ENCODE measurements at places on chromosomes 7 and 10.

DNA sequence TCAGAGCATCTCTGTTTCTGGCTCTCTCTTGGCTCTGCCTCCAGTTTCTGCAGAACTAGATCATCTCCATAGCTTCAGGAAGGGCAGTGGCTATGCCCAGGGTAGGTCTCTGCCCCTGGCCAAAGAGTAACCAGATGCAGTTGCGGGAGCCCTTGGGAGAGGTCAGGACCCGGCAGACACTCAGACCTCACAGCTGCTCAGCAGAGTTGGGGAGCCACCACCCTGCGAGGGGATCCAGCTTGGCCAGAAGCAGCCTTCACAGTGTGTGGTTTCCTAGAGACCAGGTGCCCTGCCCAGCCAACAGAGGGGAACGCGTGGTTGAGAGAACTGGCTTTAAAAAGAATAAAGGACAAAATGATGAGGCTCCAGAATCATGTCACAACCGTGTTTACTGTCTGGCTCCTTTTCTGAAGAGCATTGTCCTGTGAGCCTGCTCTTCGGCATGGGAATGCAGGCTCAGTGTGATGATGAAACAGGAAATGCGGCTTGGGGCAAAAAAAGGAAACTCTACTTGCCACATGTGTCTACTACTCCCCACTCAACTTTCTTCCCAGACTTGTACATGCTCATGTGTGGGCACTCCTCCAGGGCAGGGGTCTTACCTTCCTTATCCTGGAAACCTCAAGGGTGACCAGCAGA is 243.1 kb downstream of the INHBA start:
- DNase-seq: no peak

GRCh38 chr10:30365278-30365677 is 16.2 kb upstream of the MTPAP start:
- no peak for DNase-seq

- no peak for DNase-seq
These were observed 304.9 kb downstream of the IPMK start for GRCh38 chr10:57962839-57963238.

- DNase-seq: peak; percentile 84
These were observed 181.9 kb downstream of the TMEM26 start for GRCh38 chr10:61271127-61271780.

- DNase-seq: no peak
These were observed 45.2 kb downstream of the PARP12 start for GRCh38 chr7:140017543-140017942.

DNA sequence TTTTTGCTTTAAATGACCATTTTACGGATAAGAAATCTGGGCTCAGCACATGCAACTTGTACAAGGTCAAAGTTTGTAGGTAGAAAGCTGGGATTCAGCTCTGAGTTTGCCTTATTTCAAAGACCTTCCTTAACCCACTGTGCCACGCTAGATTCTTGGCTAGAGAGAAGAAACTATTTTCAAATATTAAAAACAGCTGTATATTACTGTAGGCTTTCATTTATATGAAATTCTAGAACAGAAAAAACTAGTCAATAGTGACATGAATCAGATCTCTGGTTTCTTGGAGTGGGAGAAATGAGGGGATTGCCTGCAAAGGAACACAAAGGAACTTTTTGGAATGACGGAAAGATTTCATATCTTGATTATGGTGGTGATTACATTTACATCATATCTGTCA is 53.0 kb upstream of the C1GALT1 start:
- peak; percentile 15 for DNase-seq

GRCh38 chr10:128631801-128632241 is 505.6 kb upstream of the MKI67 start:
- DNase-seq: peak; percentile 16

DNA sequence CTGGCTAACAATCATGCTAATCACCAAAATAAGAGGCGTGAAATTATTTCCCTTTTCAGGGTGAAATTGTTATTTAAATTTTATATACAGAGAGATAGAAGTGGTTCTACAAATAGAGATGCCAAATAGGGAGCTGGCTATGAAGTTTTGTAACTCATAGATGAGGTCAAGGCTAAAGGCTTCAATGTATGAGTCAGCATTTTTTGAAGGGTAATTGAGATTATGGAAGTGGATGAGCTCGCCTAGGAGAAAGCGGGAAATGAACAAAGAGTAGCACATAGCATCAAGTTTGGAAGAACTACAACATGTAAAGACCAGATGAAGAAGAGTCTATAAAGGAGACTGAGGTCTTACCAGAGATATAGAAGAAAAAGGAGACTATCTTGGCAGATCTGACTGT is 838.1 kb downstream of the DNAJB9 start:
- DNase-seq: no peak
